ENCODE measurements at places on chromosomes 7 and 10.

GRCh38 chr10:61543831-61544230 lies 90.7 kb upstream of the TMEM26 start:
- no peak for DNase-seq

DNA sequence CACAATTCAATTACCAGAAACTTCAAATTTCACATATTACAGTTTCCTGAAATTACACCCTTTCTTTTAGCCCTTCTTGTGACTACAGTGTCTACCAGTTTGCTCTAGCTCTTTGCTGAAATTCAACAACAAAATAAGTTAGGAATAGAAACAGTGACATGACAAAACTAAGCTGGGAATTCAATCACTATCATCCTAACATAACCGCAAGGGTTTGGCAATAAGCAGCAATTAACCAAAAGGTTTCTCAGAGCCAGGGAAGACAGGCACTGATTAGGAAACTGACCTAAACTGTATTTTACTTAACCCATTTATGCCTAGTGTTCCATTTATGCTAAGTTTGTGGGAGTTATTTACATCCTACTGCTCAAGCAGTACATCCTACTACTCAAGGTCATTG lies 31.3 kb downstream of the HIBADH start:
- DNase-seq = no peak

- no peak for DNase-seq
These were observed 9.1 kb downstream of the CREB3L2 start for GRCh38 chr7:137992550-137993394.

DNA sequence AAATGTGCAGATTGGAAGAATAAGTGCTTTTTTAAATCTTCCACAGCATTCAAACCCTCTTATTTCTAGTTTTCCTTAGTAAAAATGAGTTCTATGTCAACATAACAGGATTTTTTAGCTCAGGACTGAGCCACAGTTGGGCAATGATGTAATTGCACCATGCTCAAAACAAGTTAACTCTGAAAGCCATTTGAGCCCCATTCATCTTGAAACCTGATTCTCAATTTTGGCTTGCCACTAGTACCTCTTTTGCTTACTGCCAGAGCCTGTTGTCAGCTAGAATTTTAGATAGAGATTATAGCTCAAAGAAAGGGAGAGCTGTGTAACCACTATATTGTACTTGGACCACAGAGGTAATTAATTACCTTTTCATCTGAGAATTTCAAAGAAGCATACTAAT lies 1028.5 kb upstream of the PHF14 start:
- DNase-seq = no peak

DNA sequence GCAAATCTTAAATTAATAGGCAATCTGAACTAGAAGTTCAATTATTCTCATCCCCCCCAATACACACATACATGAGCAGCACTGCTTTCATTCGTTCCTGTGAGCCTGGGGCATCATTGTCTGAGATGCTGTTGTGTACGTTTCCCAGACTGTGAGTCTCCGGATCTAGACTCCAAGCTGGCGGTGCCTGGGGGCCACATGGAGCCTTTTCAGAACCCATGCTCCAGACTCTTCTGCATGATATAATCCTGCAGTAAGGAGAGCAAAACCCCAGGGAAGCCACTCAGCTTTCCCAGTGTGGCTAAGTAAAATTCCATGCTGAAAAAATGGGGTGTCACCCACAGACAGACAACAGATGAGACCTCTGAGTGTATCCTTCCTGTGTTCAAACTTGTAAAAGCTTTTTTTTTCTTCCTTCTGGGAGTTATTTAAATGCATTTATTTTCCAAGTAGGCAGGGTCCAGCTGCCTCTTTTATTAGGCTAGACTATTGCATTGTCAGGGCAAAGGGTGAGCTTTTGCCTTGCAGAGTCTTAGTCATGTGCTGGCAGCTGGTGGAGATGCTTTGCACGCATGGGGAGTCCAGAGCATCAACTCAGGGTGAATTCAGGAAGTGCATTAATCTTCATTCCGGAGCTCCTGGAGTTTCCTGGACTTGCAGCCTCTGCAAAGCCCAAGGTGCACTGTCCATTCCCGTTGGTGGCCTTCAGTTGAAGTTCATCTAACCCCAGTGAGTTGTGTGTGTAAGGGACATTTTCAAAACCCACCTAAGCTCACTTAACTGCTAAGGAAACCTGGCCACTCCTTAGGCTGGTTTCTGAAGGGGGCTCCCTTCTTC lies 185.7 kb upstream of the ADO start:
- no peak for DNase-seq

GRCh38 chr7:37504801-37505200 lies 56.1 kb upstream of the ELMO1 start:
- no peak for DNase-seq

DNA sequence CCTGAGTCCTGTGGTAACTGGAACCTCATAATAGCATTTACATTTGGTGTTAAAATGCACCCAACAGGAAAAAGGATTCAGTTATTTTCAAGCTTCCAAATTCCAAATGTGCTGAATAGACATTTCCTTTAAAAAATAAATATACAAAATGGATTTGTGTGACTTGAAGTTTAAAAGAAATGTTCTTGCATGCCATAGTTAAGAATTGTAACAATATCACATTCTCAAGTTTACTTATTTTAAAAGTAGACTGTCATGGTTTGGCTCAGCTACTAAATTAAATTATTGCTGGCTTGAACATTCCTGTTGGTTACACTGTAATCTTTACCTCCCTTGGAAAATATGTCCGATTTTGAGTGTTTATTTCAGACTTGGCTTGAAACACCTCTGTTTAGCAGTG lies 31.5 kb downstream of the BICC1 start:
- DNase-seq = no peak

GRCh38 chr10:117552701-117553141 lies 10.2 kb downstream of the EMX2 start:
- no peak for DNase-seq

DNA sequence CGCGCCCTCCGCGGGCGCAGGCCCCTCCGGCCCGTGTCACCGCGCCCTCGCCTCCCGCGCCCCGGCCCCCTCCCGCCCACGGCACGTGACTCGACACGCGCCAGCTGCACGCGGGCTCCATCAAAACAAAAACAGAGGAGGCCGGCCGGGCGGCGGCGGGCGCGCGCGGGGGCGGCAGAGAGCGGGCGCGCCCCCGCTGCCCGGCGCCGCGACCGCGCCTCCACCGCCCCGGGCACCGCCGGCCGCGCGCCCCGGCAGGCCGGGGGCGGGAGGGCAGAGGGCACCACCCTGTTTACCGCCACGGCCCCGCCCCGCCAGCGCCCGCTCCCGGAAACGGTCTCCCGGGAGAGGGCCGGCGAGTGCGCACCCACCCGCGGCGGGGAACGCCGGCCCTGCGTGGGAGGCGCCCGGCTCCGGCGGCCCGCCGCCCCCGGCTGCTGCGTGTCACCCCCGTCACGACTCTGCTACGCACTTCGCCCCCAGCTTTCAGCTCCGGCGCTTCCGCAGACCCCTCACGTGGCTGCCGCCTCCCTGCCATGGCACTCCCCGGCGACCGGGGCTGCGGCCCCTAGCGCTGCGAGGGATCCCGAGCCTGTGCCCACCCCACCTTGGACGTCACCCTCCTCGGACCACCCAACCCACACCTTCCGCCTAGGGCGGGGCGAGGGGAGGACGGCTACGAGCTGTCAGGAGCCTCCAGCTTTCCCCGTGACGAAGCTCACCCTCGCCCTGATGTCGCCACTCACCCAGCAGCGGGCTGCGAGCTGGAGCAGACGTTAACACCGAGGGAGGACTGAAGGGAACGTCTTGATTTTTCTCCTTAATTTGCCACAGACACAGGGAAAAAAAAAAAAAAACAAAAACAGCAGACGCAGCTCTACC lies 221.6 kb upstream of the MKLN1 start:
- DNase-seq = peak; percentile 50

DNA sequence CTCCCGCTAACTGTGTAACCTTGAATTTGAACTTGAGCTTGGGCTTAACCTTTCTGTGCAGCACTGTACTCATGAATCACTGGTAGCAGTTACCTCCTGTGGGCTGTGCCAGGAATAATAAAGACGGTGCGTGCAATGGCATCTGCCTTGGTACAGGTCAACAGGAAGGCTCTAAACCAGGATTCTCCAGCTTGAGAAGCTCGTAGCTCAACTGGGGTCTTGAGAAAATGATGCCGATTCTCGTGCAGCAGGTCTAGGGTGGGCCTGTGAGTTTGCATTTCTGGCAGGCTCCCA lies 112.5 kb upstream of the ANLN start:
- no peak for DNase-seq

DNA sequence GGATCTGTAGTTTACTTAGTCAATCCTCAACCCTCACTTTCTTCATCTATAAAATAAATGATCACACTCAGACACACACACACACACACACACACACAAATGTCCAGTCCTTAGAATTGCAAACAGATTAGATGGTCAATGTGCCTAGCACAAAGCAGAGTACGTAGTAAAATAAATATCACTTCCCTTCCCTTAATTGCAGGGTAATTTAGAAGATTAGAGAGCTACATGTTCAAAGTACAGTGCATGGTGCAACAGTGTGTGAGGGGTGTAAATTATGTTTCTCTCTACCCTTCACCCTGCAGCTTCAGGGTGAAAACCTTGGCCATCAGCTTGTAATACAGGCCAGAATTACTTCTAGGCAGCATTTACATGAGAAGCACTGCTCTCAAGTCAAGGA lies 187.0 kb upstream of the GHITM start:
- no peak for DNase-seq

DNA sequence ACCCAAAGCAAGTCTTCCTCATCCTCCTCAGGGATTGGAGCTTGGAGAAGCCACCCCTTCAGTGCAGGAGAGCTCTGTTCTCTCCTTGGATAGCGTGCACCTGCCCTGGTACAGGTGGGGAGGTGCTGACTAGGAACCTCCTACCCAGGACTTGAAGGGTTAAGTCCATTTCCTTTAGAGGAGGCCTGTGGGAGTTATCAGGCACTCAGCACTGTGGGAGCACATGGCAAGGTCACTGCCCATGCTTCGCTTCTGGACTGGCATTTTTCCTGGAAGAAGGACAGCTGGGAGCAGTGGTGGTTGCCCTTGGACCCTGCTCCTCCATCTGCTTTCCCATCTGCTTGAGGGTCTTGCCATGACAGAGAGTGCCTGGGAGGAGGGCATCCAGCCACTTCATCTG lies 142.8 kb downstream of the CXCL12 start:
- no peak for DNase-seq
